ENCODE measurements at places on chromosomes 3 and 15.

DNA sequence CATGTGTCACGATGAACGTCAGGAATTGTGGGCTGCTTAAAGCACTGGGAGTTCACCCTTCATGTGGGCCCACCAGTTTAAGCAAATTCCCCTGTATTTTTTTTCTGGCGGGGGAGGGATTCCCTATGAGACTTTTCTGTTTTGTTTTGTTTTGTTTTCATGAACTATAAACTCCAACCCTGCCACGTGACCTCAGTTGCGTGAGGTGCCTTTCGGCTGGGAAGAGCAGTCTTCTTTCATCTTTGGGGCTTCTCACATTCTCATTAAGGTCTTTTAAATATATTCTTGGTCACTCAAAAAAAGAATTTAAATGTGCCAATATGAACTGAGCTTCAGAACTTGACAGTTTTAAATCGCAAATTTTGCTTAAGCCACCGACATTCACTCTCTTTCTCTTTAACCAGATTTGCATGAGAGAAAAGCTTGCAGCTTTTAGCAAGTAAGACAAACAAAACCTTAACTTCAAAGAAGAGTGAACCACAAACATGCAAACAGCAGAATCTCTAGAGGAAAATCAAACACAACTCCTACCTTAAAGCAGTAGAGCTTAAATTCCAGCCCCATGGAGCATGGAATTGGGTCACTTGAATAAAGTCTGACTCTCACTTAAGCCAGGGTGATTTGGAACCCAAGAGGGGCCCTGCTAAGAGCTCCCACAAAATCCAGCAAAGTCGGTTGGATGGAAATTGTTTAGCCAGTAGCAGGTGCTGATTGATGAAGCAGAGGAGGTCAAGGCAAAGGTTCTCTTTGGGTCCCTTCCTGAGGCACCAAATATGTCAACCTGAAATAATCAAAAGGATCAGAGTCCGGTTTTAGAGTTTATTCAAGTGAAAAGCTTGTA is 699.8 kb upstream of the GBE1 start:
- no peak for DNase-seq

GRCh38 chr3:126342991-126343648 is 14.1 kb downstream of the KLF15 start:
- no peak for DNase-seq

GRCh38 chr15:64739577-64740143 is 35.7 kb downstream of the RBPMS2 start:
- no peak for DNase-seq

DNA sequence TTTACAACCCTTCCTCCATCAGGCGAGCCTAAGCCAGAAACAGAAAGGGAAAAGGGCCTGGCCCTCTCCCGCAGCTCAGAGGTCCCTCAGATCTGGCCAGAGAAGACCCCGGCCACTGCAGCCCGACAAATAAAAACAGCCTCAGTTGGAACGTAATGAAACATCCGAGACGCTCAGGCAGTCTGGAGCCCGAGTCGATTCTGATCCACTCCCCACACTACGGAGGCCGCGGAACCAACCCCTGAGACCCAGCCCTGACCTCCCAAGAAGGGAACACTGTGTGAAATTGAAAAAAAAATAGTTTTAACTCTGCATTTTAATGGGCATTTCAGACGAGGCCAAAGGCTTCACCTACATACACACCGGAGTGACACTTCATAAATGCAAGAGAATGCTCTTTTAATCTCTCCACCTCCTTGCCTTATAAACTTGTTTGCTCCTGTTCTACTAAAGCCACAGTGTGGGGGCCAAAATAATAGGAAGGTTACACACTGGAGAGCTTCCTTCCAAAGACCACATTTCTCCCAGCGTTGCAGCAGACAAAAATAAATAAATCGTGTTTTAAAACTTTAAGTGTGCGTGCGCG is 3.7 kb downstream of the MEIS2 start:
- no peak for DNase-seq

GRCh38 chr15:98648654-98649471 is 524 bp downstream of the IGF1R start:
- DNase-seq, result peak; percentile 58

DNA sequence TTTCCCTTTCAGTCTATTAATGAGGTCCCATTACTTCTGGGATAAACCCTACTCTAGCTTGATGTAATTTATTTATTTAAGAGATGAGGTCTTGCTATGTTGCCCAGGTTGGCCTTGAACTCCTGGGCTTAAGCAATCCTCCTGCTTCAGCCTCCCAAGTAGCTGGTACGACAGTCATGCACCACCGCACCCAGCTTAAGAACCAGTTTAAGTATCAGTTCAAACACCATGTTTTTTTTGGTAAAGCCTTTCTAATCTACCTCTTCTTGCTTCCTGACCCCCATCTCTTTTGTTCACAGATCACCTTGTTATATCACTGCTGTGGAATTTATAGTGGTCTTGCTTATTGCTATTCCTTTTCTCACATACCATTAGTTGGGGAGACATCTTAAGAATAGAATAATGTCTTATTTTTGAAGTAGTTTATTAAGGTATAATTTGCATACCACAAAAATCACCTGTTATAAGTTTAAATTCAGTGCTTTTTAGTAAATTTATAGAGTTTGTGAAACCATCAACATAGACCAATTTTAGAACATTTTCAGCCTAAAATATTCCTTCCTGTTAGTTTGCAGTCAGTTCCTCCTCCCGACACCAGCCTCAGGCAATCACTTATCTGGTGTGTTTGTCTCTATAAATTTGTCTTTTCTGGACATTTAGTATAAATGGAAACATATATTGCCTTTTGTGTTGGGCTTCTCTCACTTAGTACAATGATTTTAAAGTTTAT is 257.9 kb downstream of the PDCD6IP start:
- no peak for DNase-seq

DNA sequence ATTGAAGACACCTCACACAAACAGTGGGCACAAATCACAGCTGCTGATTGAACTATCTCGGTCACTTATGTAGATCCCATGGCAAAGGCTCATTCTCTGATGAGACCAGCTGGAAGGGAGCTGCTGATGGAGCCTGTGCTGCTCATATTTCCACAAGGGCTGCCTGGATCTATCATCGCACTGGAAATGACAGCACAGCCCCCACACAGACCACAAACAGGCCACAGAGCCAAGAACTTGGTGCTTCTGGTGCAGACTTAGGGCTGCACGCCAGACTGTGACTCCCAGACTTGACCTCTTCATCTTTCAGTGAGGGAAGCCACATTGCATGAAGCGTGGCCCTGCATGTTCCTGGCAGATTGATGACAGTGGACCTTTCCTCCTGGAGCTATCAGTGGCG is 197.6 kb downstream of the MINAR1 start:
- DNase-seq, result no peak

GRCh38 chr3:196736670-196737374 is 2.8 kb upstream of the PAK2 start:
- DNase-seq, result no peak

DNA sequence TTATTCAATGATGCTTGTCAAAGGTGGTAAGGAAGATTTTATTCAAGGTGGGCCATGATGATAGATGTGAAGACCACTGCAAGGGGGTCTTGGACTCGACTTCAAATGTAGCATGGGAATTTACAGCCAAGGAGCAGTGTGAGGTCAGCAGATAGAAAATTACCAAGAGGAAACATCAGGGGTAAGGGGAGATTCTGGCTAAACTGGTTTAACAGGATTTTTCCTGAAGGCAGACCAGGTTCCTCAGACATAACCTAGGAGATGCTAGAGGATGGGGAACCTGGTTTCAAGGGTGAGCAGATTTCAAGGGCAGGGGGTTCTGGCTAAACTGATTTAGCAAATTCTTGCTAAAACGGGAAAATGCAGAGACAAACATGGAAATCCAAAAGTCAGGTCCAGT is 464.9 kb downstream of the TAFA4 start:
- DNase-seq, result no peak

All from activated CD4-positive, alpha-beta T cell treated with anti-CD3 and anti-CD28 coated beads for 48 hours (primary cell).